NCI-H1694 (cell line): ENCODE measurements at places on chromosomes 4 and X.
A peak's percentile ranks its signal among the peaks of the same experiment; 100 is the strongest.

DNA sequence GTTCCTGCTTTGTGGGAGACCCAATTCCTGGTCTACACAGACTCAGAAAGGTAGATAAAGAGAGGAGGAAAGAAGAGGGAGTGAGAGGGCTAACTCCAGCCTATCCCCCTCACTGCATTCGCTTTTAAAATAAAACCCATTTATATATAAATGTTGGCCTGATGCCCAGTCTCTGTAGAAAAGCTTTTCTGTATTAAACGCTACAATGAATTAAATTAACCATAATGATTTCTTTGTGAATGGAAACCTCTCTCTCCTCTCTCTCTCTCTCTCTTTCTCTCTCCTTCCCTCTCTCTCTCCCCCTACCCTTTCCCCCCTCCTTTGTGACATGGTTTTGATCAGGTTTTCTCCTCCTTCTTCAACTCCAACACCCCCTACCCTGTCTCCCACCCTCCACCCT is 34.8 kb downstream of the PJA1 start:
- no peak for DNase-seq

GRCh38 chrX:50071494-50071893 is 129.3 kb downstream of the AKAP4 start:
- DNase-seq = no peak

DNA sequence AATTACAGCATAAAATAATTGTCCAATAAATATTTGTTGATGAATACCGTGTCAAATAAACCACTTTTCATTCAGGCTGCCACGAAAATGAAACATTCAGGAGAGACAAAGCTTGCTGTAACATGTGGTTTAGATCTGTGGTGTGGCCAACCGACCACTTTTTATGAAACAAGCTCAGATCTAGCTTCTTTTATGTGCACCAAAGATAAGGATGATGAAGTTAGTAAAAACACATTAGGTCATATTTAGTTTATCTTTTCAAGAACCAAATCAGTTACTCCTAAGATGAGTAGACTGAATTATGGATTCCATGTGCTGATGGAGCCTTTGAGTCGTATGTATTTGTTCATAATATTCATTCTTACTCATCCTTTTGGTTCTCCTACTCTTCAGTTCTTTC is 35.8 kb downstream of the STOX2 start:
- no peak for DNase-seq

DNA sequence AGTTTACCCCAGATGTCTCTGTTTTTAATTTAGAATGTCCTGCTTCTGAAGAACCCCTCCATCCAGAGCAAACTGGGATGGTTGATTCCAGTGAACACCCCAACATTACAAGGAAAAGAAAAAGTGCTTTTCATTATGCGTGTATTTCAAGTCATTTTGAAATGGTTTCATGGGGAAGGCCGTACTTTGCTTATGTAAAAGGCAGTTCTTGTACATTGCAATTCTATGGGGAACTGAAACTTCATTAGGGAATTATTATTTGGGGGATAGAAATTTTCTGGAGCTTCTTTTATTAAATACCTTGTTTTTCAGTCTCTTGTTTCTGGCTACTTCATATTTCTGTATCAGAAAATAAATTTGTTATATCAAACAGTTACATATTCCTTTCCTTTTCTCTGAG is 96.9 kb upstream of the ZNF518B start:
- no peak for DNase-seq

GRCh38 chr4:72531322-72531721 is 37.7 kb downstream of the ADAMTS3 start:
- DNase-seq = no peak

DNA sequence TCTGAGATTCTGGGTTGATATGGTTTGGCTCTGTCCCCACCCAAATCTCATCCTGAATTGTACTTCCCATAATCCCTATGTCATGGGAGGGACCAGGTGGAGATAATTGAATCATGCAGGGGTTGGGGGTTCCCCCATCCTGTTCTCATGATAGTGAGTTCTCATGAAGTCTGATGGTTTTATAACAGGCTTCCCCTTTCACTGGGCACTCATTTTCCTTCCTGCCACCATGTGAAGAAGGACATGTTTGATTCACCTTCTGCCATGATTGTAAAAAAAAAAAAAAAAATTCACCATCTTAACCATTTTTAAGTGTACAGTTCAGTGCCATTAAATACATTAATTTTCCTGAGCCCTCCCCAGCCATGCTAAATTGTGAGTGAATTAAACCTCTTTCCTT is 42.6 kb downstream of the SUPT20HL2 start:
- no peak for DNase-seq

DNA sequence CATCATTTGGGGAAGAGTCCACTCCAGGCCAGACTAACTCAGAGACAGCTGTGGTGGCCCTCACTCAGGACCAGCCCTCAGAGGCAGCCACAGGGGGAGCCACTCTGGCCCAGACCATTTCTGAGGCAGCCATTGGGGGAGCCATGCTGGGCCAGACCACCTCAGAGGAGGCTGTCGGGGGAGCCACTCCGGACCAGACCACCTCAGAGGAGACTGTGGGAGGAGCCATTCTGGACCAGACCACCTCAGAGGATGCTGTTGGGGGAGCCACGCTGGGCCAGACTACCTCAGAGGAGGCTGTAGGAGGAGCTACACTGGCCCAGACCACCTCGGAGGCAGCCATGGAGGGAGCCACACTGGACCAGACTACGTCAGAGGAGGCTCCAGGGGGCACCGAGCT is 3.3 kb upstream of the ERAS start:
- DNase-seq = no peak

DNA sequence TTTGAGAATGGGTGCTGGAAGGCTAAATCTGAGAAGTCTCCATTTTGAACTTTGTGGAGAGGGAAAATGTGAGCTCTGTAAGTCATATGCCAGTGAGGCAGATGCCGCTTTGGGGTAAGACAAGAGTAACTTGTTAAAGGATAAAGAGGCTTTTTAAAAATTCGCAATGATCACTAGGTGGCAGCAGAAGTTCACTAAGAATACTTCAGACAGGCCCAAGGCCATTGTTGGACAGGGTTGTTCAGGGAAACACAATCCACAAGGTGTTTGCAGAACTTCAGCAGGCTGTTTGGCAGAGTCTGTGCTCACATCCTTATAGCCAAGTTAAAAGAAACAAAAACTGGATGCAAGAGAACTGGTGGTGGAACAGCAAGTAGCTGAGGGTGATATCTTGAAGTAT is 13.7 kb upstream of the PIGA start:
- peak; percentile 77 for DNase-seq

DNA sequence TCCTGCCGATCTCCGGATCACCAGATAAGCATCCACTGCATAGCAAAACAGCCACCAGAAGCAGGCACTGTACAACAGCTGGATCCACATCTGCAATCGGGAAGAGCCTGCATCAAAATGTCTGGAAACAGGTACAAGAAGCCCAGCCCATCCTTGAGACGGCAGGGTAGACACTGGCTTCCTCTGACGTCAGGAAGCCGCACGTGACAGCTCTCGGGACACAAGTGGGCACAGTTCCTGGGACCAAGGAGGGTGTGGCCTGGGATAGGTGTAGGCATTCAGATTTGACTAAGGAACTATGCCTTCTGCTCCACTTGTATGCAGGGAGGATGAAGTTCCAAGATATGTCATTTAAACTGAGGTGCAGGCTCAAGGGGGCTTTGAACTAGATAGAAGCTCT is 6.3 kb downstream of the GPR143 start:
- DNase-seq = no peak

- no peak for DNase-seq
Observed at GRCh38 chr4:139602776-139603360, 46.8 kb upstream of the SETD7 start.

- DNase-seq = no peak
Observed at GRCh38 chrX:19968276-19968675, 22.6 kb downstream of the BCLAF3 start.

- no peak for DNase-seq
Observed at GRCh38 chrX:109441266-109441665, 40.6 kb downstream of the GUCY2F start.

GRCh38 chrX:45447331-45447730 is 246.7 kb upstream of the DIPK2B start:
- no peak for DNase-seq

- no peak for DNase-seq
Observed at GRCh38 chr4:98462487-98462886, 195.9 kb downstream of the TSPAN5 start.

- no peak for DNase-seq
Observed at GRCh38 chr4:5215321-5215720, 164.0 kb downstream of the STK32B start.

DNA sequence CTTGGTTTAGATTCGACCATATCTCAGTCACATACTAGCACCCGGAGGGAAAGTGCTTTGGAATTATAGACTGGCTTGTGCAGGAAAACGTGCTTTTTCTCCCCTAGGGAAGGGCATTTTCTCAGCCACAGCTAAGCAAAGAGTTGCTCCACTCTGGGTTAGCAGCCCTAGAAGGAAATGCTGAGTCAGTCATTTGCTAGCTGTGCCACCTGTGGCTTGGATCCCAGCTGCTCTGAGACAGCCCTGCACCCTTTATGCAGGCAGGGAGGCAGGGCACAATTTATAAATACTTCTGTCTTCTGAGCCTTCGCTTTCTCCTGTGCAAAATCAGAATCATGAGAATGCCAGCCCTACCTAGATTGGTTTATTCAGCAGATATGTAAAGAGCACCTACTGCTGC is 1.3 kb upstream of the USP51 start:
- no peak for DNase-seq

GRCh38 chr4:80362578-80363181 is 27.1 kb downstream of the CFAP299 start:
- DNase-seq = peak; percentile 12

DNA sequence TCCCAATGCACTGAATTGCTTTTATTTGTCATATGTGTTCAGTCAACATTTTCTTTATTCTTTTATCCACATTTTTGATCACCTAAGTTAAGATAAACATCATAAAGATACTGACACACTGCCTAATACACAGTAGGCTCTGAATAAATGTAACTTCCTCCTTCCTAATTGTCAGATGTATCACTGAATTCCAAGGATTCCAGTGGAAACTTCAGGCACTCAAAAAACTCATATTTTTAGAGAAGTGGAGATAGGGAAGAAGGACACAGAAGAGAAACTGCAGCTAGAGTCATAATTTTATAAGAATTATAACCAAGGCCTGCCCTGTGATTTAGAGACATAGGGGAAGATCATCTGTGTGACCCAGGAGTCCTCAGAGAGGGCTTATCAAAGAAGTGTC is 753.3 kb downstream of the ADGRL3 start:
- no peak for DNase-seq

DNA sequence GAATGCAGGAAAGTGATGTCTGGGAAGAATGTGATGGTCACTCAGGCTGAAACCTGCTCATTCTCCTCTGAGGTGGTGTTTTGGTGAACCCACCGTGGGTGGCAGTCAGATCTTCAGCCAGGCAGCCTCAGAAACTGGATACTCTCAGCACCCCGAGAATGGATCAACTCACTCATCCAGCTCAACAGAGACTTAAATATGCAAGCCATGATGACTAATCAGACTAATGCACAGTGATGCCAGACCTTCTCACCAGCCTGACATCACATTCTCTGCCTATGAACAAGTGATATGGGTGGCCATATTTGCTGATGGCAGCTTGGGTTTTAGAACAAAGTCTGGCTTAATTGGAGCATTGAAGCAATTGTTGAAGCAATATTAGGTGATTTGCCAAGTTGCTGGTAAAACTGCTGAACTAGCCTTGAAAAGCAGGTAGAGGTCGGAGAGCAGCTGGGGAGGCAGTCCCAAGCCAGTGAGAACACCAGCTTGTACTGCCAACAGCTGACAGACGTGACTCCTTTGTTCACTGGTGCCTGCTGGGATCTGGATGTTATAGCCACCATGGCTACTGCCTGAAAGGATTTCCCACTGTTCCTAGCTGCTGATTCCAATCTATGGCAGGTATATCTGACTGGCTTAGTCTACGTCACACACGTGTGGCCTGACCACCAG is 608.1 kb downstream of the MID1IP1 start:
- DNase-seq = peak; percentile 48

DNA sequence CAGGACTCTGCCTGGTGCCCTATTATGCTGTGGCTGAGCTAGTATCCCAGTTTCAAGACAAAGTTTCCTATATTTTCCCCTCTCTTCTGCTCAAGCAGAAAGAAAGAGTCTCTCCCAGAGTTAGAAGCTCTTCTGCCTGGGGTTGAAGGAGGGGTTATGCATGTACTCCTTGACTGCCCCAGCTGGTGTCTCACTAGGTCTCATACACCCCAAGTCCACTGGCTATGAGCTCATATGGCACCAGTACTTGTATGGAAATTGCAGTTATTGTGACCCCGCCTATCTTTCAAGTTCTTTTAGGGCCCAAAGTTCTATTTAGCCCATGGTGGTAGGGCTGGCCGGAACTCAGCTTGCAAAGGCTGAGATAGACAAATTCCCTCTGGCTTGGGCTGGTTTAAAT is 131.8 kb downstream of the NBDY start:
- DNase-seq = no peak

DNA sequence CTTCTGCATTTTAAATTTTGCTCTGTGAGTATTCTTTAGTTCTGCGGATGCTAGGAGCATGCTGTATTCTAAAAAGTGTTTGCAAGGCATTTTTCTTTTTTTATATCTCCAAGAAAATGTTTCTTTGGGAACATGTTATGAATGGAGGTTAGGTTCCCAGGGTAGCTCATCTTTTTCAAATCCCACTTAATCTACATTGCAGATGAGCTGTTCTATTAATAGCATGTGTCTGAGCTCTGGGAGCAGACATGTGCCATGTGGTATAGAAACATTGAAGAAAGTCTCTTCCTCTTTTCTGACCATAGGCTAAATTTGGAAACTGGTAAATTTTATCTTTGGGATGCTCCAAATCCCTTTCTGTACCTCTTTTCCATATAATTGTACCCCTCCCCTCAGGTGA is 23.2 kb downstream of the DIAPH2 start:
- DNase-seq = no peak

- peak; percentile 2 for DNase-seq
Observed at GRCh38 chr4:10703766-10704429, 19.3 kb upstream of the CLNK start.

- DNase-seq = peak; percentile 84
Observed at GRCh38 chr4:118034053-118034785, at the start of gene NDST3. NDST3 (plus strand) TSS chr4:118034486; CDS start chr4:118053911, 19,425 bp downstream.

DNA sequence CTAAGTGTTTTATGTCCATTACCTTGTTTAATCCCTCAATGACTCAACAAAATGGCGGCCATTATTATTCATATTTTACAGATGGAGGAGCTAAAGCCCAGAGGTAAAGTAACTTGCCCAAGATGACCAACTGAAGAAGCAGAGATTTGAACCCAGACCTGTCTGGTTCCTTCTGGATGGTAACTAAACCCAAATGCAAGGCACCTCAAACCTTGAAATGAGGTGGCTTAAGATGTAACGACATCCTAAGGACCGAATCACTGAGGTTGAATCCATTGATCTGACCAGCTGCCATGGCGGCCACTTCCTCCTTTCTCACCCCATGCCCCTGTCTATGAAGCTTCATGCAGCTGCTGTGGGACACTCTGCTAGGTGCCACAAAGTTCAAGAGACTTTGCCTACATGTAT is 932 bp downstream of the TLR10 start:
- no peak for DNase-seq

DNA sequence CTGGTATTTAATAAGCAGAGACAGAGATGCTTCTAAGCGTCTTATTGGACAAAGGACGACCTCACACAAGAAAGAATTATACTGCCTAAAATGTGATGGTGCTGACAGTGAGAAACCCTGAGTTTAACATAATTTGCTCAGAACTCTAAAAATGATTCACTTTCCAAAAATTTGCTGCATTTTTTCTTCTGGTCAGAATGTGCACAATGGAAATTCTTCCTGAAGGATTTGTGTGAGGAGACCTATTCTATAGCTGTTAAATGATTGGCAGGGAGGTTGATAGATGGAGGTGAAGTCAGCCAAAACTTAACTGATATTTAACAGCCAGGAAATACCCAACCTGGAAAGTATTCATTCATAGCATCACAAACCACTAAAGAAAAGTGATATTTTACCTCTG is 1.7 kb downstream of the MAGEC3 start:
- no peak for DNase-seq
